ENCODE measurements at places on chromosomes 2 and 18. TPM values are rescaled to one million over a fixed set of nuclear protein-coding genes. Genes with fewer than 3 reads are reported as not detected.

- no peak for DNase-seq
Measured at GRCh38 chr2:196591621-196592022, 47.9 kb upstream of the CCDC150 start.

The PRSS56 gene
- not detected for total RNA-seq

- DNase-seq = no peak
Measured at GRCh38 chr2:203490391-203490790, 44.7 kb downstream of the RAPH1 start.

- DNase-seq = no peak
Measured at GRCh38 chr18:58687871-58688308, 16.6 kb downstream of the MALT1 start.

DNA sequence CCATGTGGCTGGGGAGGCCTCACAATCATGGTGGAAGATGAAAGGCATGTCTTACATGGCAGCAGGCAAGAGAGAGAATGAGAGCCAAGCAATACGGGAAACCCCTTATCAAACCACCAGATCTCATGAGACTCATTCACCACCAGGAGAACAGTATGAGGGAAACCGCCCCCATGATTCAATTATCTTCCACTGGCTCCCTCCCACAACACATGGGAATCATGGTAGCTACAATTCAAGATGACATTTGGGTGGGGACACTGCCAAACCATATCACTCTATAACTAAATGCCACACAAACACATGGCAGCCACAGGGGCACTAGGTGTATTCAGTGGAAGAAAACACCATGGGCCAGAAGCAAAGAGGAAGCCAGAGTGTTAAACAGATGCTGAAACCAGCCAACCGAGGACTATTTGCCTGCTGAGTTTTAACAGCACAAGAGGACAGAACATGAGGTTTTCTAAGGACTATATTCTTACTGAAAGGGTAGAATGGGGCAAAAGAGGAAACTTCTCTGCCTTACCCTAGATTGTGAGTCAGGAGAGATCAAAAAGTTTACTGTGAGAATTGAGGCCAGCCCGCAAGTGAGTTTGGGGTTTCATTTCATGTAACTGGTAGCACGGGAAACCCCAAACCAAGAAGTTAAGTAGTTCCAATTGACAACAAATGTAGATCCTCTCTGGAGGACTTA is 49.2 kb downstream of the SIGLEC15 start:
- DNase-seq = peak; percentile 24

The C2orf78 gene
- total RNA-seq = not detected

All from IMR-90 (cell line).